ENCODE measurements at places on chromosomes 7 and 10.

GRCh38 chr7:36881233-36881874 lies 157.1 kb upstream of the AOAH start:
- no peak for DNase-seq

- no peak for DNase-seq
Measured at GRCh38 chr7:92909686-92910475, 73.5 kb upstream of the CDK6 start.

DNA sequence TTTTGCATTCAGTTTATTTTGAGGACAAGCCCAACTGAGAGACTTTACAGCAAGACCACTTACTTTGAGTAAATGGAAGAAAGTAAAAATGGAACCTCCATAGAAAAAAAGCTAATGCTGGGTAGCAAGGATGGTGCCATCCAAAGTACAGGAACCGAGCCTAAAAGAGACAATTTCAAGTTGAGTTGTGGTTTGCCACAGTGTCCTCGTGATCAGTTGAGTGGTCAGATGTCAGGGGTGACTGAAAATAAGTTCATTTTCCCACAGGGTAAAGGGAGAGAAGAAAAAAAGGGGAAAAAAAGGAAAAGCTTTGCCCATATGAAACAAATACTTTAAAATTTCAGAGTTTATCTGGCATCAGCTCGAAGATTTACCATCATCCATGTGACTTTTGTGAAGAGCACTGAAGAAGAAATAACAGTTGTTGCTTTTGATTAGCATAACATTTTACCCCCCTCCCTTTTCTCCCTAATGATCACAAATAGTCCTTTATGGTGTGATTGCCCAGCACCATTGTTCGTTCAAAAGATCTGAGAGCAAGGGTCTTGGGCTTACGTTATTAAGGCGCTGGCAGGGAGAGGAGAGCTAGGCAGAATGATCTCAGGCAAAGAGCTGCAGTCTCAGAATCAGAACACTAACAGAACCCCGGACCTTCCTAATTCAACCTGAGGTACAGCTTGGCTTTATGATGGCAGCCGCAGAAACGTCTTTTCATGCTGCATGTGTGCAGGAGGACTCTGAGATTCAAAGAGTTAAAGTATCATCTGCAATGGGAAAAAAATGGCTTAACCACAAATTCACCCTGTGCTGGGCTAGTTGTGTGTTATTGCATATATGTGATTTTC lies 338.1 kb downstream of the RNLS start:
- no peak for DNase-seq

DNA sequence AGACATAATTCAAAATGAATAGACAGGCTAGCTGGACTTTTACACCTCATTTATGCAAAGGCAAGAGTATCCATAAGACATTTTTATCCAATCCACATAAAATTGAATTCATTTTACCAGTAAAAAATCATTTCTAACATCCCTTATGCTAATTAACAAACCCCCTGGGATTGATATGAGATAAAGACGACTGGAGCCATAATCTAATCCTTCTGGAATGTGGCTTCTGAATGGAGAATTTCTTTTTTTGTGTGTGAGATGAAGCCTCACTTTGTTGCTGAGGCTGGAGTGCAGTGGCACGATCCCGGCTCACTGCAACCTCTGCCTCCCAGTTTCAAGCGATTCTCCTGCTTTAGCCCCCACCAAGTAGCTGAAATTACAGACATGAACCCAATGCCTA lies 90.4 kb downstream of the AKR1D1 start:
- no peak for DNase-seq

DNA sequence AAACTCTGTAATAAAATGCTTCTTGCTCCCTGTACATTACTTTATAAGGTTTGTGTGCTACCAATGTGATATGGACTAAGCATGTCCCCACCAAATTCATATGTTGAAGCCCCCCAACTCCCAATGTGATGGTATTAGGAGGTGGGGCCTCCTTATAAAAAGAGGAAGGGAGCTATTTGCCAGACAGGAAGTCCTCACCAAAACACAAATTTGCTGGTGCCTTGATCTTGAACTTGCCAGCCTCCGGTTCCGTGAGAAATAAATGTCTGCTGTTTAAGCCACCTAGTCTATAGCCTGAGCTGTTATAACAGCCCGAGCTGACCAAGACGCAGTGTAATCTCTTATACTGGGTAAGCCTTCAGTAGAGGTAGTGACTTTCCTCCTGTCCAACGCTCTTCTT lies 114.5 kb downstream of the INHBA start:
- no peak for DNase-seq

DNA sequence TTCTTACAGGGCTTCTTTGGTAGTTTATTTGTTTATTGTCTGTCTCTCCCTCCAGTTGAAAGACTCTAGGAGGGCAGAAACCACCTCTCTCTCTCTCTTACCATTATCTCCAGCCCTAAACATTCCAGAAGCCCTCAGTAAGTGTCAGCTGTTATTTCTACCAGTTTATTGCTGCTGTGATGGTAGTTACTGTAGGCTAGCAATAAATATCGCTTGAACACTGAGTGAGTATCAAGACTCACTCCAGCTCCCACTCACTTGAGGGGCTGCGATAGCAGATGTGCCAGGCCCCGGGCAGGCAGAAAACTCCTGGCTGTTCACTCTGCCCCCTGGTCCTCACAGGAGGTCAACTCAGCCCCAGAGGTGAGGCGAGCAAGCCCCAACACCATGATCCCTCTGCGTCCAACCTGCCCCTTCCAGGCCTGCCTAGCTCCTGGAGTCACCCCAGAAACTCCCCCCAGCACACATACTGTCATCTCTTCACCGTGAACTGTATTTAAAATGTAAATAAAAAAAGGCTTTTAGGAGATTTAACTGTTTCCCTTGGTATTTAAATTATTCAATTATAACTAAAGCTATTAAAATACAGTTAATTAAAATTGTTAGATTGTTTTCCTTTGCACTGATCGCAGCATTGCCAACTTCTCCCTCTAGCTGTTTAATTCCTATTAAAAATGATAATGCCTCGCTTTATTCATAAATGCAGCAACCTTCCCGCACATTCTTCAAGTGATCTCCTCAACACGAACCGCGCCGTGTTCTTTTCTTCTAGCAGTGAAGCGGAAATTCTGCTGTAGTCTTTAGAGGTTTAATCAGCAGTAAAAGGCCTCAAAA lies 321.1 kb upstream of the ZMIZ1 start:
- DNase-seq: no peak

DNA sequence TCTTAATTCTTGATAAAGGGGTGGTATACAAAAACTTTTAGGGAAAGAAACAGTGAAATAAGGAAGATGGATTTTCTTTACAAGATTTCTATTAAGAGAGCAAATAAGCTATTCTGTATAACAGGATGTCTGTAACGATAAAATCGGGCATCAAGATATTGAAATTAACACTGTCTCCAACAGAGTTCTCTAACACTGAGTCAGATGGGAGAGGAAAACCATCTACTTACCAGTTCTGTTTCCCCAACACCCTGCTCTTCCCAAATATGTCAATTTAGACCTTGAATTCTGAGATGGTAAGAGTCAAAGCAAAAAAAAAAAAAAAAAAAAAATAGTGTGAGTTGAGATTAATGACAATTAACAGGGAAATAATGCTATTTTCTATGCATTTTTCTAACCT lies 23.0 kb downstream of the SMURF1 start:
- DNase-seq: no peak

DNA sequence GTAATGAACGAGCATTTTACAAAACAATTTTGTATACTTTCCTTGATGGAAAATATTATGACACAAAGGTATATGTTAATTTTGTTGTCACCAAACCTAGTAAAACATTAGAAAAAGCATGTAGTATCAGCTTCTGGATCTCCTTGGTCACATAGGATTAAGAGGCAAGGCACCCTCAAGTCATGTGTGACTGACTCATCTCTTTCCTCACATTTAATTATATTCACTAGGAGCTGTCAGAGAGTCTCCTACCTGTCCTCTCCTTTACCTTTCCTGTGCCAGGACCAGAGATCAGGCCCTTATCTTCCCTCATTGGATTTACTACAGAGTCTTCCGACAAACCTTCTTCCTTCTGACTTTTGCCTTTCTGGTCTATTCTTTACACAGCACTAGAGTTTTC lies 111.3 kb upstream of the RPA3 start:
- no peak for DNase-seq

GRCh38 chr10:804787-805619 lies 115.5 kb upstream of the DIP2C start:
- DNase-seq: no peak

DNA sequence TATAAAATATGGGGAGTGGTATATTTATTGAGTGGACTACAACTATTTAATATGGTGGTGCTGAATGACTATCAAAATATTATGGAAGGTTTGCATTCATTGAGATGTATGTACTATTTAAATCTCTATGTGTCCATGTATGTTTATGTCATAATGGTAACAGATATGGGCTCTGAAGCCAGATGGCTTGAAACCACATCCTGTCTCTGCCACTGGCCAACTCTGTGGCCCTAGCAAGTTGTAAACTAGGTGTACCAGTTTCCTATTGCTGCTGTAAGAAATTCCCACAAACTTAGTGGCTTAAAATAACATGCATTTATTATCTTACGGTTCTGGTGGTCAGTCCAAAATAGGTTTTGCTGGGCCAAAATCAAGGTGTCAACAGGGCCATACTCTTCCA lies 198.1 kb upstream of the NFE2L3 start:
- no peak for DNase-seq

DNA sequence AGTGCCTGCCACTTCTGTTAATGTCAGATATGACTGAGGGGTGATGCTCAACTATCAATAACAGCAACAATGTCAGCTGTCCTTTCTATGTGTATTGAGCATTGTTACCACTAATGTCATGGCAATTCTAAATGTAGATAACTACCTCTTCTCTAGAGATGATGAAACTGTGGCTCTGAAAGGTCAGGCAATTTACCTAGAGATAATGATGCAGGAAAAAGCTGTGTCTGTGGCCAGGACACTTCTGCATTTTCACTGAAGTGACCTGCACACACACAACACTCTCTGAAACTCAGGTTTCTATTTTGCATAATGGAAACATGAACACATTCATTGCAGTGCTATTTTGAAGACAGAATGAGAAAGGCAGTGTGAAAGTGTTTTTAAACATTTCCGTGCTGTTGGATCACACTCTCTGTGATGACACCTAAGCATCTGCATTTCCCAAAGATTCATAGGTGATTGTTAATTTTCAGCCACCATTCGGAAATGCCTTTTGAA lies 148.2 kb downstream of the KCND2 start:
- DNase-seq: no peak

DNA sequence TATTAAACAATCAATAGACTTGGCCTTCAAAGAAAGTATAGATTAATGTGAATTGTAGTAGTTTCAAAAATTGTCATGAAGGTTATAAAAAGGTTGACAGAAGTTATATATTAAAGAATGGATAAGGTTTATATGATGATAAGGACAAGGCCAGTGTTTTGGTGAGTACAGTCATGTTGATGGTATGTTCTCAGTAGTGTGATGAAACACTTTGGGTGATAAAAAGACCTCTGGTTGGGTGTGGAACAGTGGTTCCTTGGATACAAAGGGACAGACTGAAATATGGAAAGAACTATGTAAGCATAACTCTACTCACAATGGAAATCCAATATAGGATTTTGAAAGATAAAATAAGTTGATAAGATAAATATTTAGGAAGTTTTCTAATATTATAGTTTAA lies 866.3 kb downstream of the ANKRD7 start:
- no peak for DNase-seq

GRCh38 chr10:101031796-101032636 lies 982 bp downstream of the SFXN3 start:
- DNase-seq: peak; percentile 60
